ENCODE measurements at places on chromosomes 1 and 21.

DNA sequence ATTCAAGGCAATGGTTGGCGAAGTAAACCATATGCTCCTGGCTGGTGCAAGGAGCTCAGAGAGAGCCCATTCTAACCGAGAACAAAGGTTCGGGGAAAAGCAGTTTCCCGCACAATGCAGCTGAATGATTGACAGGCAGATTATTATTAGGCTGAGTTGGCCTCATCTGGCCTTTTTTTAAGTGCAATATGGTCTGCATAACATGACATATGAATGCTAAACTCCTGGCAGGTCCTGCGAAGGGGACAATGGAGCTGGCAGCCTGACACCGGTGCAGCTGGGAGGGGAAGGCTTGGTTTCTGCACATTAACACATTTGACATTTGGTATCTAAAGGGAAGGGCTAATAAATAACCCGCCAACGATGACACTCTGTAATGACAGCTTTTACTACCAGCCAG, 92.0 kb downstream of the MIS18A start:
- no peak for DNase-seq

DNA sequence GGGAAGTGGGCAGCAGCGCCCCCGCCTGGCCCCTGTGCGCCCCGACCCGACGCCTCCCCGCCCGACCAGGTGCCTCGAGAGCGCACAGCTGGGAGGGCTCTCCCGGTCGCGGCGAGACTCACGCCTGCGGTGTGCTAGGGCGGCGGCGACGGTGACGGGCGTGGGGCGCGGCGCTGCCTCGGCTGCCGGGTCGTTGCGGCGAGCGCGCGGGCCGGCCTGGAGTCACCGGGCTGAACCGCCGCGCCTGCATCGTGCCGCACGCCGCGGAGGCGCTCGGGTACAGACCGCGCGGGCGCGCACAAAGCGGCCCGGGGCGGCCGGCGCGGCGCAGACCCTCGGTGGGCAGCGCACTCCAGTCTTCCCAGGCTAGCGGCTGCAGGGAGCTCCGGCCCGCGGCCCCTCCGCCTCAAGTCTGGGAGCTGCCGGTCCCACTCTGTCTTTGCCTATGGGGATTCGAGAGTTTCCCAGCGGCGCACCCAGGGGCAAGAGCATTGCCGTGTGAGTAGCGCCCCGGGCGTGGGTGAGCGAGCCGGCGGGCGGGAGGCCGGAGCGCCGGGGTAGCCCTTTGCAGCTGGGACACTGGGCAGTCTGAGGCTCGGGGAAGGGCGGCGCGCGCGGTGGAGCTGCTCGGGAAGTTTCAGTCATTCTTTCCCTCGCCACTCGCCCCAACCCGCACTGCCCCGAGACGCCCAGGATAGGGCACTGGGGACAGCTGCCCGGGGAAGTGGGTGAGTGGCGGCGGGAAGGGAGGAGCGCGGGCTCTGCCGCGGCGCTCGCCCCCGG, at the start of gene SLC35F3:
SLC35F3 (plus strand) TSS at position 44 of the 783 bp plus-strand sequence.
- no peak for DNase-seq

DNA sequence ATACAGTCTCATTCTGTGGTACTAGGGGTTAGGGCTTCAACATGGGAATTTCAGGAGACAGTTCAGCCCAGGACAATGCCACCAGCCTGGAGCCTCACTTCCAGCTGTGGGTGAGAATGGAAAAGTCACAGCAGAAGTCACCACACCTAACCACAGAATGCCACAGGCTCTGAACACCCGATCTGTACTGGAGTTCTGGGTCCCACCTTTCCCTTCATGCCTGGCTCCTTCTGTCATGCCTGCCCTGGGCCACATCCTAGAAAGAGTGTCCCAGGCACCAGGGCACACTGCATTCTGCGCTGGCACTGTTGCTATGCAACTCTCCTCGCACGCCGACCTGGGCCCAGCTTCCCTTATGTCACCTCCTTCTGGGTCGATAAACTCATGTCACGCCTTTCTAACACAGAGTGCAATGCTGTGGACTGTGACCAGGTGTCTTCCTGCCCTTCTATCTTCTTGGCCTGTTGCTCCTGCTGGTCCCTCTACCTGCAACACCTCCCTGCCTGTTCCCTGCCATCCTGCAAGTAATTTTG, 21.2 kb downstream of the RCSD1 start:
- DNase-seq = no peak

- DNase-seq = no peak
Measured at GRCh38 chr1:168905633-168906032, 176.6 kb upstream of the DPT start.

- no peak for DNase-seq
Measured at GRCh38 chr1:116458695-116459094, 85.7 kb downstream of the ATP1A1 start.

DNA sequence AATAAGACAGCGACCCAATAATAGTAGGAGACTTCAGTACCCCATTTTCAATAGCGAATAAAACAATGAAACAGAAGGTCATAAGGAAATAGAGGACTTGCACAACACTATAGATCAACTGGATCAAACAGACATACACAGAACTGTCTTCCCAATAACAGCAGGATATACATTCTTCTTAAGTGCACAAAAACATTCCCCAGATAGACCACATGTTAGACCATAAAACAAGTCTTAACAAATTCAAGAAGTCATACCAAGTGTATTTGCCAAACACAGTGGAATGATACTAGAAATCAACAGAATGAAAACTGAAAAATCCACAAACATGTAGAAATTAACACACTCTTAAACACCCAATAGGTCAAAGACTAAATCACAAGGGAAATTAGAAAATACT, 78.0 kb downstream of the LBR start:
- no peak for DNase-seq

GRCh38 chr1:8878448-8878697, at the start of gene ENO1:
ENO1 (minus strand) TSS chr1:8878686; CDS start chr1:8874908, 3,778 bp downstream.
- no peak for DNase-seq

DNA sequence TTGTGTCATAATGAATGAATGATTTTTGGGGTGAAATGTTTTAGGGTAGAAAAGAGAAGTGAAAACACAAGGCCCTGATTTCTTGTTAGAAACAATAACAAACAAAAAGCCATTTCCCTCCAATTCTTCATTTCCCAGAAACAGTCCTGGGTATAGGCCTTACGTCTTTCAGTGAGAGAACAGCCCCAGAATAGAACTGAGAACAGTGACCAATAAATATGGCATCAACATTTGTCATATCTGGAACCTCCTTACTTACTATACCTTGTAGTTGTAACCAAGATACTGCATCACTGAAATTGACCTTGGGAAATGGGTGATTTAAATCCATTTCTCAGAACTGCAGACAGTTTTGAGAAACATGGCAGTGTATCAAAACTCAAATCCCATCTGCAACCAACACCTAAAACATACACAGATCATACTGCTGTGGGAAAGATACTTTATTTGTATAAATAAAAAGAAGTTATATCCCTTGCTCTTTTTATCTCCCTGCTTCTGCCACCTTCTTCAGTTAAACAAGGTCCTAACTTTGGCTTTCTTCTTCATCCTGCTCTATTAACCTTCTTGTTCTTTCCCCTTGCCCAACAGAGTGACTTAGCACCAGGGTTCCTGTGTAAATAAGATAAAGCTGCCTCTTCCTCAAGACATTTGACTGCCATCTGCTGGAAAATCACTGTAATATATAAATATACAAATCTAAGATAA, 19.5 kb downstream of the XKR8 start:
- DNase-seq = peak; percentile 34

GRCh38 chr1:101360506-101360905, 123.7 kb downstream of the S1PR1 start:
- no peak for DNase-seq

DNA sequence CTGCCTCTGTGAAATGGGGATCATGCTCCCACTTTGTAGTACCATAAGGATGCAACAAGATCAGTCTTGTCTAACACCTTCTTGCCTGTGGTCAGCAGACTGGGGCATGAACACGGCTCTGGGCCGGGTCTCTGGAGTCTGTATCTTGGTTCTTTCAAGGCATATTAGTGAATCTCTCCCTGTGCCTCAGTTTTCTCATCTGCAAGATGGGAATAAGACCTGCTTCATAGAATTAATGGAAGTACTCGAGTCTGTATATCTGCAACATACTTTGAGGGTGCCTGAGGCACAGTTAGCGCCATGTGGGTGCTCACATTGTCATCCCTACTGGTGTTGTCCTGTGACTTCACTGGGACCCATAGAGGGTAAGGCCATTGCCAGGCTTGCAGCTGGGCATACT, 84.6 kb downstream of the IGSF21 start:
- DNase-seq = no peak

GRCh38 chr1:67162954-67163353, 3.3 kb upstream of the IL23R start:
- no peak for DNase-seq

GRCh38 chr1:203612932-203613682, 13.5 kb upstream of the ATP2B4 start:
- DNase-seq = no peak

GRCh38 chr1:162385702-162386101, 4.2 kb downstream of the C1orf226 start:
- DNase-seq = no peak

GRCh38 chr1:153698020-153698922, 19.8 kb downstream of the NPR1 start:
- DNase-seq = no peak

DNA sequence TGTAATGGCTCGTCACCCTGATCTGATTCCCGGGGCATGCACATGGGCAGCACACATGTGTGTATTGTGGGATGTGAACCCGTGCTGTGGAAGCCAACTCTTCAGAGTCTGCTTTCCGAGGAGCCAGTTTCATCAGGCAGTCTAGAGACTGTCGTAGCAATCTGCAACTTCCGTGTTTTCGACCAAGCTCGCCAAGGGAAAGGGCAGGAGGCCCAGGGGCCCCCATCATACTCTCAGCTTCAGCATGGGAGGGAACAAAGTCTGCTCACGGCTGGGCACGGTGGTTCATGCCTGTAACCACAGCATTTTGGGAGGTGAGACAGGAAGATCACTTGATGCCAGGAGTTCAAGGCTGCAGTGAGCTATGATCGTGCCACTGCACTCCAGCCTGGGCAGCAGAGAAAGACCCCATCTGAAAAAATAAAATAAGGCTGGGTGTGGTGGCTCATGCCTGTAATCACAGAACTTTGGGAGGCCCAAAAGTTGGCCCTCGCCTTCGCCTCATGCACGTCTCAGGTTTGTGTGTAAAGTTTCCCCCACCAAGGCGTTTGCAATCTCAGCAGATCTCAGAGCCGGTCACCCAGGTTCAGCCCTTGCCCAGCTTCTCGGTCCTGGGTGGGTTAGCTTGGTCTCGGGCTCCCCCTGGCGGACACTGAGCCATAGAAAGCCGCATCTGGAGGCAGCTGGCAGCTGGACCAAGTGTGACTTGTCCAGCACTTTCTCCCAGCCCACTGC, 48.5 kb upstream of the SLC25A33 start:
- DNase-seq = no peak

- DNase-seq = no peak
Measured at GRCh38 chr1:218969006-218969405, 204.7 kb upstream of the LYPLAL1 start.

DNA sequence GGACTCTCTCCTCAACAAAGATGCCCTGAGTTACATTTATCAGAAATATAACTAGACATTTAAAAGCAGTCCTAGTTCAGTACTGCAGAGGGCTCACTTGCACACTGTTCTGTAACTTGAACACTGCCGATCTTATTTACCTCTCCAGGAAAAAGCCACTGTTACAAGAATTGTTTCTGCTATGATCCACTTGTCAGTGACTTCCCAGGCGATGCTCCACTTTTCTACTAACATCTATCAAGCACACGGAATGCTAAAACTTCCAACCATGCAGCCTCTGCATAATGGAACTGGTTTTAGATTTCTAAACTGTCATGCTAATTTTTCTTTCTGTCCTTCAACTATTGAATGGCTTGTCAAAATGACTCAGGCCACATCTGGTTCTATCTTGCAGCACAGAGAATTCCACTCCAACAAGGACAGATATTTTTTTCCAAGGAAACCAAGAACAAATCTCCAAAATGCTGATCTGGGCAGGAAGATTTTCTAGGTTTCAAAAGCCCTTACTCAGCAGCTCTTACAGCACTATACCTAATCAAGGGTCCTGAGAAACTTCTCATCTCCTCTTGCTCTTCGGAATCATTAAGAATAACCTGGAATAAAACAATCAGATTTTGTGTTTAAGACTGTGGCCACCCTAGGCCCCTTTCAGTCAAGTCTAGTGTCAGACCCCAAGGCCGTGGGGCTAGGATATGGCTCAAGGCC, 9.9 kb downstream of the SEC16B start:
- DNase-seq = no peak

GRCh38 chr1:176049582-176049981, 157.5 kb downstream of the COP1 start:
- no peak for DNase-seq

DNA sequence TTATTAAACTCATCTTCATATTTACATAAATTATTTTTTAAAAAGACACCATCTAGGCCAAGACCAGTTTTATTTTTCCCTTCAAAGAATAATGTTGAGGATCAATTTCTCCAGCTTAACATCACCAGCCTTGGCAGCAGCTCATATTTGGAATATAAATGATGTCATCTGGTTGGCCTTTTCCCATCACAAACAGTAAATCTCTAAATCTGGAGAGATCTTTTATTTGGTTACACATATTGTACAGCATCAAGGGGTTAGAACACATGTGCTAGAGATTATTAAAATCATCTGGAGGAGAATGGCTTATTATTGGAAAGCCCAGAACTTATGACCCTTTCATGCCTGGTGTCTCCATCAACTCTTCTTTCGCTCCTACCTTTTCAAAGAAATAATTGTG, 508.8 kb downstream of the PLPP3 start:
- DNase-seq = no peak

DNA sequence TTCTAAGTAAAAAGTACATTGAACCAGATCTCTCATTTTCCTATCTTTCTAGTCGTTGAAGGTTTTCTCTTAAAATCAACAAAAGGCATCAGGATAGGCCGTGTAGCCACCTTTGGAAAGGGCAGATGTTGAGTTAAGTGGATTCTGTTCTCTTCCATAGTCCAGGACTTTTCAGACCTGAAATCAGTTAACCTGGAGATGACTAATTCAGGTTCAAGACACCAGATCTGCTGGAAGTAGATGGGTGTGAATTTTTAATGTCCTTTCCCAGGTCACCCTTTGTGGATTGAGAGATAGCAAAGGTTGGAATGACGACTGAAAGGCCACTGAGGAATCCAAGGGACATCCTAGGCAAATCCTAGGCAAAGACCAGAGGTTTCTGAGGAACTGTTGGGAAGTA, 172.8 kb downstream of the DHRS3 start:
- no peak for DNase-seq

DNA sequence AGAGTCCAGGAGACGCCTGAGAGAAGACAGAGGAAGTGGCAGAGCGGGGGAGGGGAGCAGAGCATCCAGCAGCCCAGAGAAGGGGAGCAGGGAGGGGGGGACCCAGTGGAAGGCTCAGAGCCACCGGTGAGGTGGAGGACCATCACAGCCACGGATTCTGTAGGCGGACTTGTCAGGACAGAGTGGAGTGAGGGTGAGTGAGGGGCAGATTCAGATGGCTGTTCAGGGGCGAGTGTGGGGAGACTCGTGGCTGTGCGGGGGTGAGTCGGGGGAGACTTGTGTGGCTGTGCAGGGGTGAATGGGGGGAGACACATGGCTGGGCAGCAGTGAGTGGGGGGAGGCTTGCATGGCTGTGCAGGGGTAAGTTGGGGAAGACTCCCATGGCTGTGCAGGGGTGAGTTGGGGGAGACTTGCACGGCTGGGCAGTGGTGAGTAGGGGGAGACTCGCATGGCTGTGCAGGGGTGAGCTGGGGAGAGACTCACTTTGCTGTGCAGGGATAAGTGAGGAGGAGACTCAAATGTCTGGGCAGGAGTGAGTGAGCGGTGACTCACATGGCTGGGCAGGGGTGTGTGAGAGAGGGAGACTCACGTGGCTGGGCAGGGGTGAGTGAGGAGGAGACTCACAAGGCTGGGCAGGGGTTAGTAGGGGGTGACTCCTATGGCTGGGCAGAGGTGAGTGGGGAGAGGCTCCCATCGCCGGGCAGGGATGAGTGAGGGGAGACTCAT, 56.8 kb upstream of the ABCG1 start:
- no peak for DNase-seq

- DNase-seq = no peak
Measured at GRCh38 chr1:104456724-104457123, 707.0 kb downstream of the AMY1C start.

Data from SIG-M5 (cell line).